Esophagus muscularis mucosa (tissue), 4 donors: ENCODE measurements at places on chromosomes 16 and 17. TPM values are rescaled to one million over a fixed set of nuclear protein-coding genes. Genes with fewer than 3 reads are reported as not detected.

- DNase-seq: no peak
Observed at GRCh38 chr17:17269926-17270773, 10.9 kb downstream of the COPS3 start.

GRCh38 chr17:3788200-3788599 lies 12.8 kb downstream of the ITGAE start:
- no peak for DNase-seq

DNA sequence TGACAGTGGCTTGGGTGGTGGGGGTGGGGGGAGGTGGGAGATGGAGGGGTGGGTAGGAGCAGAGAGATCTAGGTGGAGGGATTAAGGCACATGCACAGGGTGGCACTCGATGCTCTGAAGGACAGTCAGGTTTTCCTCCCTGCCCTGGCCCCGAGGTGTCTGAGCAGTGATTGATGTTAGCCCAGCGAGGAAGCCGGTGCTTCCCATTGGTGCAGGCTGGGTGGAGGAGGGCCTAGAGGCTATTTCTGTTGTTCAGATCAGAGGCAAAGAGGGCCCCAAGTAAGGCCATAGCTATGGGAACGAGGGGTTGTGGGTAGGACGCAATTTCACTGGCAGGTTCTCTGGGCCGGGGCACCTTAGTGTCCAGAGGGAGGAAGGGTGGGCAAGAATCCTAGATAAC lies 23.1 kb downstream of the CACNA1G start:
- DNase-seq: no peak

GRCh38 chr16:6382924-6383459 lies 949.7 kb upstream of the RBFOX1 start:
- DNase-seq: no peak

- DNase-seq: no peak
Observed at GRCh38 chr16:67926181-67926750, 5.4 kb downstream of the CTRL start.

DNA sequence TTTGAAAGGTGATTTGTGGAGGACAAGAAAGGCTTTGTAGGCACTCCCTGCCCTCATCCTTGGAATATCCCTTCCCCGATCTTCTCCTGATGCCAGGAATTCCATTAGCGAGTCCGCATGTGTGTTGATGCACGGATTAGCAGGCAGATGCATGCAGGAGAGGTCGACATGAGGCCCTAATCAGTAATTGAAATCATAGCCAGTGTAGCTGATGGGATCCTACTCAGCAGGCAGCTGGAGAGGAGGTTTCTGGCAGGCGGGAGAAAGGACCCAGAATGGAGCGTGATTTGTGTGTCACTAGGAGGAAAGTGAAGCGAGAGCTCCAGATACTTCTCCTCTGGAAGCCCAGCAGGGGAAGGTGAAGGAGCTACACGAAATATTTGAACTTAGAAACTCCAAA lies 196.3 kb upstream of the CDH11 start:
- no peak for DNase-seq

DNA sequence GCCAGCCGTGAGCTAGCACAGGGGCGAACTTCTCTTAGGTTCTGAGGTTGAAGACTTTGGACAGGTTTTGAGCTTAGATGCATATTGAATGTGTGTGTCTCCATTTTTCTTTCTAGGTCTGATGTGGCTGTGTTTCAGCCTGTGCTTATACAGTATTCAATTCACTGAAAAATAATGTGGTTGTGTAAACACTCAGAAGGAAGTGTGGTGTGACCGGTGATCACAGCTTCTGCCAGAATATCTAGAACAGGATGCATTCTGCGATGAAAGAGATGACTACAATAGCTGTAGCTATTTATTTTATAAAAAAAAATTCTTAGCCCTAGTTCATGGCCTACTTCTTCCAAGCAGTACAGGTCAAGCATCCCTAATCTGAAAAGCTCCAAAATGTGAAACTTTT lies 64.4 kb downstream of the MAP2K6 start:
- DNase-seq: no peak

GRCh38 chr16:88968589-88969280 lies 8.3 kb downstream of the CBFA2T3 start:
- DNase-seq: no peak

GRCh38 chr16:2856061-2856670 lies 1.8 kb downstream of the PRSS22 start:
- DNase-seq: no peak

- DNase-seq: no peak
Observed at GRCh38 chr17:62722625-62723024, 85.5 kb downstream of the MARCHF10 start.

DNA sequence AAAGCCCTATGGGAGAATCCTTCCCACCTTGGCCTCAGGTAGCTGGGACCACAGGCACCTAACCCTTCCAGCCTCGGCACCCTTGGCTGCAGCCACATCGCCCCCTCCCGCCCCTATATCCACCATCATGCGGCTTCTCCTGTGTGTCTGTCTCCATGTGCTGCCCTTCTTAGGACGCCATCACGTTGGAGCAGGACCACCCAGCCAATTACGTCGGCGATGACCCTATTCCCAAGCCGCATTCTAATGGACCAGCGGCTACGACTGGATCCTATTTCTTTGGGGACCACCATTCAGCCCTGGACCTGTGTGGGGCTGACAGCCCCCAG lies 3.3 kb upstream of the CCDC57 start:
- no peak for DNase-seq

DNA sequence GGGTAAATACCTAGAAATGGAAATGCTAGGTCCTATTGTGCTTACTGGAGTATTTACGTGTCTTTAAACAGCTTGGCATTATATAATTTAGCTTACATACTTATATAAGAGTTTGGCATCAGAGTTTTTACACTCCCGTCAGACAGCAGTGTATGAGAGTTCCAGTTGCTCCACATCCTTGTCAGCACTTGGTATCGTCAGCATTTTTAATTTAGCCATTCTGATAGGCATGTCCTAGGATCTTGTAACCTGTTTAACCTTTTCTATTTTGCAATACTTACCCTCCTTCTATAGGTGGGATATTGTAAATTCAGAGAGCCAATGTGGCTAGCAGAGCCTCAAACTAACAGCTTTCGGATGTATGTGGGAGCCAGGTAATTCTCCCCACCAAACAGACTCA lies 228.3 kb upstream of the EEF2KMT start:
- no peak for DNase-seq

GRCh38 chr16:87492291-87492630 lies 563 bp downstream of the ZCCHC14 start:
- no peak for DNase-seq

GRCh38 chr17:19744922-19745757 lies 3.0 kb downstream of the ALDH3A1 start:
- peak; percentile 97 for DNase-seq

DNA sequence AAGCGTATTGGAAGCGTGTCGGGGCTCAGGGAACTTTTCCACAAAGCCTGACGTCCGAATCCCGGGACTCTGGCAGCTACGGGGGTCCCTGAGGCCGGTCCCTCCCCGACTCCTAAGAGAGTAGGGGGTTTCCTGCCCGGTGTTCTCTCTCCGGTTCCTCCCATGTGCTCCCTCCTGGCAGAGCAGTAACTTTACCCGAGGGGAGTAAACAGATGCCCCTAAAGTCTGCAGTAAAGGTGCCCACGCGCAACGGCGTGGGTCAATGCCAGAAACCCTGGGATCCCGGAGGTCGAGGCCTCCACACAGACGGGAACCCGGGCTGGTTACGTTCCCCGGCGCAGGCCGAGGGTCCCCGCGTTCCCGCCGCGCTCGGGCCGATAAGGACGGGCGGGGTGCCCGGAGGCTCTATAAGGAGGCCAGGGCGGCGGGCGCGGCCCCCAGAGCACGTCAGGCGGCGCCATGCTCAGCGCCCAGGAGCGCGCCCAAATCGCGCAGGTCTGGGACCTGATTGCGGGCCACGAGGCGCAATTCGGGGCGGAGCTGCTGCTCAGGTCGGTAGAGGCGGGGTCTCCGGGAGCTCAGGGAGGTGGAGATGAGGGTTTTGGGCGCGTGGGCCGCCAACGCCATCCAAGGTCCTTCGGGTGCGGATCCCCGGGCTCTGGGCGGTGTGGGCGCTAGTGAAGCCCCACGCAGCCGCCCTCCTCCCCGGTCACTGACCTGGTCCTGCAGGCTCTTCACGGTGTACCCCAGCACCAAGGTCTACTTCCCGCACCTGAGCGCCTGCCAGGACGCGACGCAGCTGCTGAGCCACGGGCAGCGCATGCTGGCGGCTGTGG lies at the start of gene HBM:
TSS of gene HBM (plus strand) at position 440 of the 836 bp plus-strand sequence. CDS start at position 460, 20 bp downstream.
- no peak for DNase-seq

GRCh38 chr16:48496571-48497095 lies 111.4 kb upstream of the SIAH1 start:
- DNase-seq: peak; percentile 47

DNA sequence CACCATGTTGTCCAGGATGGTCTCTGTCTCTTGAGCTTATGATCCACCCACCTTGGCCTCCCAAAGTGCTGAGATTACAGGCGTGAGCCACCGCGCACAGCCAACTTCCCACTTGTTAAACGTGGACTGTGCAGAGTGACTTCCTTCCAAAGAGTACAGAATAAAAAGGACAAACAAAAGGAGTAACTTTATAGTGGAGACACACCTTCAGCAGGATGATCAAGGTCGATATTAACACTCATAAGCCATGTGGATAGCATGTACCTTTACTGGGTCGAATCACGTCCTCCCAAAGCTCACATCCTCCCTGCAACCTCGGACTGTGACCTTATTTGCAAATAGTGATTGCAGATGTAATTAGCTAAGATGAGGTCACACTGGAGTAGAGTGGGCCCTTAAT lies 10.1 kb upstream of the ZFP1 start:
- DNase-seq: no peak

DNA sequence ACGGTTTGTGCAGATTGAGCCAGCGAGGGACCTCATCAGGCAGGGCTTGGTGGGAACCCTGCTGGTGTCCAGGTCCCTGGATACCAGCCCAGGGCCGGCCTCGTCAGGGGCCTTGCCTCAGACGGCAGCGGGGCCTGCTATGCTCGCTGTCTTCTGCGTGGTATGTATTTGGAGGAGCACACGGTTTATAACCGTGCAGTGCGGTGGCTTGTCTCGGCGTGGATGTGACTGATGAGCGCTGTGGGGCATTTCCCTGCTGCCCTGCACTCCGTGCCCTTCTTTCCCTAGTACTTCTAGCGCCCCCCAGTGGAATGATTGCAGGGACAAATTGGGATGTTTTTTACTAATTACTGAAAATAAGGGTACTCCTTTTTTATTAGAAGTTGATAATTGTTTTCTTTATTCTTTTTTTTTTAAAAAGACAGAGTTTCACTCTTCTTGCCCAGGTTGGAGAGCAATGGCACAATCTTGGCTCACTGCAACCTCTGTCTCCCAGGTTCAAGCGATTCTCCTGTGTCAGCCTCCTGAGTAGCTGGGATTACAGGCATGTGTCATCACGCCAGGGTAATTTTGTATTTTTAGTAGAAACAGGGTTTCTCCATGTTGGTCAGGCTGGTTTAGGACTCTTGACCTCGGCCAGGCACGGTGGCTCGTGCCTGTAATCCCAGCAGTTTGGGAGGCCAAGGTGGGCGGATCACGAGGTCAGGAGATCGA lies 15.3 kb downstream of the TBCD start:
- no peak for DNase-seq

DNA sequence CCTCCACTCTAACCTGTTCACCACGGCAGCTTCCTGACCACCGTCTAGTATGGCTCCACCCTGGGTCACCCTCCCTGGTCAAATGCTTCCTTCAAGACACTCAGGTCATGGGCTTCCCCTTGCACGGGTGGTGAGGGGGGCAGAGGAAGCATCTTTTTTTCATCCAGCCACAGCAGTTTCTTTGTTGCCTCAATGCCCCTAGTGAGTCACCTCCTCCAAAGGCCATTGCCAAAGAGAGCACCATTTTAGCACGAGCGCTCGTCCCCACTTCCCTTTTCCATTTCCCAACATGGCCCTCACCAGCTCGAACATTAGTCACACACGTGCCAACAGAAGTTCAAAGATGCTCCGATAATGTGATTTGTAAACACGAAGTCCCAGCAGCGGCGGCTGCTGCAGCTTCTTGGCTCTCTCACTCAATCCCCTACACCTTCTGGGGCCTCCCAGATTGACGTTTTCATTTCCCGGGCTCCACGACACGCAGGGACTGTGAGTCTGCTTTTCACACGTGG lies 134.6 kb downstream of the GAS7 start:
- DNase-seq: no peak

GRCh38 chr16:50371936-50372595 lies 3.3 kb upstream of the BRD7 start:
- peak; percentile 72 for DNase-seq

DNA sequence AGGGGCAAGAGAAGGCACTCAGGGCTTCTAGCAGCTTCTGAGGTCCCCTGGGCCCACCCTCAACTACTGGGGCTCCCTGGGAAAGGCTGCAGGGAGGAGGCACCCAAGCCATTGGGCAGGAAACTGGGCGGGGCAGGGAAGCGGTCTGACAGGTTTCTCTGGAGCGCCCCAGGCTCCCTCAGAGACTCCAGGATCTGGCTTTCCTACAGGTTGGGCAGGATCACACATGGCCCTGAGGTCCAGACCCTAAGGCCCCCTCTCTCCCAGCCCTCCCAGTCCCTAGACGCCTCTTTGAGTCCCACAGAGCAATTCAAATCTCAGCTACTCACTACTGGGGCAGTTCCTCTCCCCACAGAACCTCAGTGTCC lies 14.3 kb downstream of the JUP start:
- no peak for DNase-seq

GRCh38 chr17:81428948-81429774 lies 33.9 kb downstream of the BAHCC1 start:
- DNase-seq: no peak

DNA sequence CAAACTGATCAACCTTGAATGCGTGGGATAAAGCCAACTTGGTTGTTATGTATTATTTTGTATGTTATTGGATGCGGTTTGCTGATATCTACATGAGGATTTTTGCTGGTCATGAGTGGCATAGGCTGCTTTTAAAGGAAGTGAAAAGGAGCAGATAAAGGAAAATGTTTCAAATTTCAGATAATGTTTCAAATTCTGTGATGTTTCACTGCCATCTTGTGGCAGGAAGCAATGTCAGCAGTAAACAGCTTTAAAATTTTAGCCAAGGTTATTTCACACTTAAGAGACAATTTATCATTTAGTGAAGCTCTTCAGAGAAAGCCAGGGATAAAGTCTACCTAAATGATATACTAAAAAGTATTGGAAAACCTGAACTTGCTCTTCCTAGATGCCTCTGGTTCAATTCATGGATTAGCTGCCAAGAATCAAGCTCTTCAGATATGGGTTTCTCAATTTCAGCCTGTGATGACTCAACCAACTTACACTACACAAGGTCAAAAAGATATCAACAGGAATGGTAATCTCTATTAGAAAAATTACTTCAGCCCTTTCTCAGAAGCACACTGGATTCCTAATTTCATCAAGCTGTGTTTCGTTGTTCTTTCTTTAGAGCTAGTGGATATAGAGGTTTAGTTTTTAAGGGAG lies 136.0 kb upstream of the C17orf78 start:
- DNase-seq: no peak

AIPL1 gene
- total RNA-seq: not detected

MPDU1 gene
- total RNA-seq: 50.4 TPM

NUP93 gene
- total RNA-seq: 35.7 TPM

DNAAF1 gene
- not detected for total RNA-seq

TAT gene
- not detected for total RNA-seq

BEAN1 gene
- 0.23 TPM for total RNA-seq

PAGR1 gene
- 26.5 TPM for total RNA-seq

ABCA10 gene
- total RNA-seq: 3.0 TPM

KRTAP4-6 gene
- not detected for total RNA-seq

PYCARD gene
- 14.5 TPM for total RNA-seq

HOXB1 gene
- not detected for total RNA-seq

CSNK2A2 gene
- 41.7 TPM for total RNA-seq

MT1G gene
- total RNA-seq: not detected

TMIGD1 gene
- not detected for total RNA-seq

KRTAP4-5 gene
- not detected for total RNA-seq
